NCI-H1694 (cell line): ENCODE measurements at places on chromosomes 1 and 21.

DNA sequence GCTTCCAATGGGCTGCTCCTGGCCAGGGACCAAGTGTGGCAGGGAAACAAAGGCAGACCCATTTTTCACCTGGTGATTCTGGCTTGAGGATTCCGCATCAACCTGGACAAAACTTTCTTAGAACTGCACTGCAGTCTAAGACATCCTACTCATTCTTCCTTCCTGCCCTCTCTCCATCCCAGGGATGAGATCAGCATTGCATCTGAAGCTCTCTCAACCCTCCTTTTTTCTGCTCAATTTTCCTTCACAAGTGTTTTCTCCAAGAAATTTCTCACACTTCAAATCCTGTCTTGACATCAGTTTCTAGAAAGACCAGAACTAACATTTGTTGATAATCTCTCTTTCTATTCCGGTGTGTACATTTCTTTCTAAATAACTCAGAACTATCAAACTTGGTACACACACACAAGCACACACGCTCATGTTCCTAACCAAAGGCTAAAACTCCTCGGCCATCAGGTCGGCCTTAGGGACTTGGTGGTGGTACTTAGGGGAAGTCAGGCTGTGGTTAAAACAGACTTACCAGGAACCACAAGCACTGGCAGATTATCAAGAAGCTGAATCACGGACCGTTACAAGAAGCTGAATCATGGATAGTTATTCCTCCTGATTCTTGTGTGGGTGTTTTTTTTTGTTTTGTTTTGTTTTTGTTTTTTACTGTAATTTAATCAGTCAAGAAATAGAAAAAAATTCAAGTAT, 21.0 kb upstream of the CXADR start:
- DNase-seq = no peak

DNA sequence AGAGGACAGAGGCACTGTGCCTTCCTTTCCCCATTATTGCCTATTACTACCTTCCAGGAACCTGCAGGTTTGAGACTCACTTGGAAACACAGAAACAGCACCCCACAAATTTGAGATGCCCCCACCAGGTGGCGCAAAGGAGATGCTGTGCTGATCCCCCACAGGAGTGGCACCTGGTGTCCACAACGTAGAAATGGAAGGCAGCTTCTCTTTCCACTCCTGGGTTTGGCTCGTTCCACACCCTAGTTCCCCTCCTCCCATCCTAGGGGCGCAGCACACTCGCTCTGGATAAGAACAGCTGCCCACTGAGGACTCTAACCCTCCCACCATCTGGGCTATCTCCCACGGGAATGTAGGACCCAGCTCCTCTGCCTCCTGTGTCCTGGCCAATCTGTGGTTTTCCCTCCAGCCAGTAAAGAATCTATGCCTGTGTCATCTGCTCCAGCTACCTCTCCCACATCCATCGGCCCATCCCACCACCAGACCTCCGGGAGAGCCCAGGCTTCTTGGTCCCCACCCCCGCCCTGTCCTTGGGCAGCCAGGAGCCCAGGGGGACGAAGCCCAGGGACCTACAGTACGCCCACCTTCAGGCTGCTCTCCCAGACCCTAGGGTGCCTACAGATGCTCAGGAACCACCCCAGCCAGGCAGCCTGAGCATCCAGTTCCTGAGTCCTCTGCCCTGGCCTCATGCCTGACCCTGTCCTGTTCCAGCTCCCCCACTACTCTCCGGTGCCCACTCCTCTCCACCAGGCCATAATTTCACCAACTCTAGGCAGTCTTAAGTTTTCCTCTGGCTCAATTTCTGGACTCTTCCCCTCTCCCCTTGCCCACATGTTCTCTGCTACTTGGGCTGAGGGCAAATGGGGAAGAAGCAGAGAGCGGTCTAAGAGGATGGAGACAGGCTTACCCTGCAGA, 549 bp downstream of the THBS3 start:
- peak; percentile 97 for DNase-seq

DNA sequence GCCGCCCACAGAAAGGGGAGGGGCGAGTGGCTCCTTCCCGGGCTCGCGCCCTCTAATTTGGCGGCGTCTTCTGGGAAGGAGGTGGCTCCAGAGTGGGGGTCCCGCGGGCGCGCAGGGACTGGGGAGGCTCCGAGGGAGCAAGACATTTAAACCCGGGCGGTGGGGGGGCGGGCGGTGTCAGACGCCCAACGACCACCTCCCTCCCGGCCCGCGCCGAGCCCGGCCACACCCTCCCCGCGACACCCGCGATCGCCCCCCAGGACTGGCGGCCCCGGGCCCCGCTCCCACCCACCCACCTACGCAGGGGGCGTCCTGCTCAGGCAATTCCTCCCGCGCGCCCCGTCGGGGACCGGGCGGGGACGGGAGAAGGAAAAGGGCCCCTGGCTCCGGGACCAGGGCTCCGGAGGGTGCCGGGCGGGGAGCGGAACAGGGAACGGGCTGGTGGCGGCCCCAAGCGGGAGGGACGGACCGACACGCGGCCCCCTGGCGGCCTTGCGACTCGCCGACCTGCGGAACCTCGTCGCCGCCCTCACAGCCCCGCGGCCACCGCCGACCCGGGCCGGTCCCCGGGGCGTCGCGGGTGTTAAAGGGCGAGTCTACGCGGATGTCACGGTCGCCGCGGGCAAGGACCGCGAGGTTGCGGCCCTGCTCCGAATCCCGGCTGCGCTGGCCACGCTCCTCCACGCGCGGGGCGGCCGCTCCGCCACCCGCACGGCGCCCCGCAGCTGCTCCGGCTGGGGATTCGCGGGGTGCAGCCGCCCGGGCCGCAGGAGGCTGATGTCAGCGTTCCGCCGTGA, 94.0 kb upstream of the FMN2 start:
- DNase-seq = no peak

- DNase-seq = no peak
Measured at GRCh38 chr1:14441302-14441741, 157.2 kb upstream of the KAZN start.

DNA sequence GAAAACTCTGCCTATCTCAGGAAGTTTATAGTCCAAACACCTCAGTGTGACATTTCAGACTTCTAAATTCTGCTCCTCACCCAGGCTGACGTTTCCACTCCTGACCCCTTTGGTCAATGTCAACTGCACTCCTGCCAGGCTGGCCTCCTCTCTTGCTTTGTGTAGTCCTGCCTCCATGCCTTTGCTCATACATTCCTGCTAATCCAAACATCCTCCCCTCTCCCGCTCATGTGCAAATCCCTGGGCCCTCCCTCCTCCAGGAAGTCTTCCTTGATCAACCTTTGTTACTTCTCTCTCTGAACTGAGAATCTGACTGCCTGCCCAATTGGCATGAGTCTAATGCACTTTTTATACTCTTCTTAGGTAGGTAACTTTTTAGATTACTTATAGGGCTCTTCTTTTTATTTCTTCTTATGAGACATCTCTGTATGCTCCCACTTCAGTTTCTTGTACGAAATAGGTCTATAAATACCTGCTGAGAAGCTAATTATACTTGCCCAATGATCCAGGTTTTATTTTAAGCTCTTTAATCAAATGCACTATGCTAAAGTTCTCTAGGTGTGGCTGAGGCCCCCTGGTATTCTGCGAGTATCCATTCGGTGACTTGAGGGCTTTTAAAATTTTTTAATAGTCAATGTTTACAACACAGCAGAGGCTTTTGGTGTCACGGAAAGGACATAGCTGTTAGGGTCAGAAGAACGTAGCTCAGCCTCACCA, 128.1 kb downstream of the PLXNA2 start:
- no peak for DNase-seq

GRCh38 chr1:26044971-26045721, 772 bp downstream of the SLC30A2 start:
- no peak for DNase-seq

- no peak for DNase-seq
Measured at GRCh38 chr1:198671136-198671535, 32.3 kb downstream of the PTPRC start.

- DNase-seq = no peak
Measured at GRCh38 chr1:115299266-115299665, 38.8 kb downstream of the NGF start.

DNA sequence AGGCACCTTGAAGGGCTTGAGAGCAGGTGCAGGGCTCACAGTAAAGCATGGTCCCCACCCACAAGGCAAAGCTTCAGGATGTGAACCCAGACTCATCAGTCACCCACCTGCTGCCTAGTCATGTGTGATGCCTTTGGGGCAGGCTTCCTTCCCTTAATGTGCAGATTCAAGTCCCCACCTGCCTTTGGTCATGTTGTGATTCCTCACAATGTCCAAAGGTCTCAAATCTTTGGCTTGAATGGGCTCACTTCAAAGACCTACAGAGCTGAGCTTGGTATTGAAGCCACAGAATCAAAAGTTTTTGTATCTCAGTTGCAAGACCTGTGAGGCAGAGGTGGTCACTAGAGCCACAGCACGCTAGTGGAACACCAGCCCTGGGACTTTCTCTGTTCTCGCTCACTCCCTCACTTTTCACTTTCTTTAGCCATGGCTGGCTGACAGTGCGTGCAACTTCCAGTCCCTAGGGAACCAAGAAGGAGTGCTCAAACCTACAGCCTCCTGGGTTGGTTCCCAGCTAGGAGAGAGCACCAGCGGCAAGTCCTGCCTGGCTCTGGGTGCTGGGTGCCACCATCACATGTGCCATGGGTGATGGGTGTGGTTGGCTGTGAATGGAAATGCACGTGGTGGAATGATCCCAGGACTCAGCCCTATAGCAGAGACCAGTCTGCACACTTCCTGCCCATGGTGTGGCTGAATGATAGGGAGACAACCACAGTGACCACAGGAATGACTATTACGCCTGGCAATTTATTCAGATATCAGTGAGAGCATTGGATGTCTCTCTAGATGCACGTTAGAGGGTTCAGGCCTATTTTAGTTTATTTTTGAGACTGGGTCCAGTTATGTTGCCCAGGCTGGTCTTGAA, 26.4 kb upstream of the CLIC6 start:
- DNase-seq = no peak

- no peak for DNase-seq
Measured at GRCh38 chr1:242877229-242877628, 352.7 kb upstream of the PLD5 start.

DNA sequence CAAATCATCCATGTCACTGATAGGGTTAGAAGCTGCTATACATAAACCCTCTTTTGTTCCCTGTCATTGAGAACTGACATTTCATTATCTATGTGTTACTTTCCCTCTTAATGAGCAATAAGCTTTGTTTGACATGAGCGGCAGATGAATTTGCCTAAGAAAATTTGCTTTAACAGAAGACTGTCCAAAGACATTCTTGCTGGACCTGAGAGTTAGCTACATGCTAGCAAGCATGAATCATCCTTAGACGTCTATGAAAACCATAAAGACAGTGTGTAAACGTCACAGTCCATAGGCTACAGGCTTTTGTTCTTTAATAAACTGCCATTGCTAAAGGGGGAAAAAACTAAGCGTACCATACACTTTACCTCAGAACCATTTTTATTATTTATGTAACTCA, 73.1 kb downstream of the TNFSF4 start:
- DNase-seq = no peak

GRCh38 chr1:51715369-51715768, 98.5 kb downstream of the OSBPL9 start:
- no peak for DNase-seq

DNA sequence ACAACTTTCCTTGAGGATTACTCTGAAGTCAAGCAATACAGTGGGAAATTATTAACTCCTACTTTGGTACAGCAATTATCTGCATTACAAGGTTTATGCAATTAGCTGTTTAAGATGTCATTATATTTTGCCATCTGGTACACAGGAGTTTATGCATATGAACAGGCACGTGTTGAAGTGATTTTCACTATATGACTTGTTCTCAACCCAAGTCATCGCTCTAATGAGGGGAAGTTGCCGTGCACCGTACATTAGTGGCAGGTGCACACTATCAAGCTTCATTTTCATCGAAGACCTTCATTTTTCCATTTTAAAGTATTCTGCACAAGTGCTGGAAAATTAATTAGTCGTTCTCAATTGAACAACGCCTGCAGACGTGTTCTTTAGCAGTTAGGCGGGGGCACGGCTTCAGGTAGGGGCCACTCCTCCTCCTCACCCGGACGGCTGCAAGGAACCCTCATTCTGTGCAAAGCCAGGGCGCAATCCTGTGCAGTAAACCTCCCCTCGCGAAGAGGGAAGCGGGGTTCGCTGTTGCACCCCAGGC, 39.8 kb upstream of the NFIA start:
- DNase-seq = peak; percentile 61

GRCh38 chr1:152009691-152010090, 16.0 kb upstream of the S100A10 start:
- DNase-seq = no peak

DNA sequence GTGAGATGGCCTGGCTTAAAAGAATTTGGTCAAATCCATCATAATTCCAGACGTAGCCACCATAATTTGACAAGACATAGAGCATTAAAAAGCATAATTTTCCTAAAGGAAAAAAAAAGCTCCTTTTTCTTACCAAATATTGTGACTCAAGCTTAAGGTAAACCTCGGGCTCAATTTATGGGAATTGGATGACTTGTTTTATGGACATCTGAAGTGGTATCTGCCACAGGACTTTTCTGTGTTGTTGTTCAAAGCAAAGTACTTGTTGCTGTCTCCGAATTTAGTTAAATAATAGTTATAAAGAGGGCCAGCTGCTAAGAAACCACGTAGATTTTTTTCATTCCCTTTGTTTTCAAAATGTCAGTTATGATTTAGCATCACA, 1.1 kb downstream of the MPZL1 start:
- no peak for DNase-seq

GRCh38 chr1:206856674-206857464, 8.6 kb upstream of the IL20 start:
- DNase-seq = no peak

- no peak for DNase-seq
Measured at GRCh38 chr1:68907491-68907890, 410.6 kb upstream of the DEPDC1 start.

DNA sequence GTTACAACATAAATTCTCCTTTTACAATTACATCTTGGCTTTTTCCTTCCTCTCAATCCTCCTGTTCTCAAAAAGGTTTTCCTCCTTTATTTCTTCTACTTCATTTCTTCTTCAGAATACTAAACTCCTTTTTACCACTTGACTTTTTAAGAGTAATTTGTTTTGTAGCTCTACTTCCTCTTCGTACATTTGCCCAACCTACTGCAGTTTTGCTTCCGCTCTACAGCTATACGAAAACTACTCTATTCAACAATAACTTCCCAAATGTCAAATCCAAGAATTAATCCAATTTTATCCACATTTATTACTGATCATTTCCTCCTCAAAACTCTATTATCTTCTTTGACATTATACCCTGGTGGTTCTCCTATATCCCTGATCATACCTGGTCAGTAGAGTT, 3.4 kb downstream of the GDAP2 start:
- DNase-seq = no peak
